Spinal cord (tissue), 10 donors: ENCODE measurements at places on chromosomes 11 and 22. TPM values are rescaled to one million over a fixed set of nuclear protein-coding genes. Genes with fewer than 3 reads are reported as not detected.

DNA sequence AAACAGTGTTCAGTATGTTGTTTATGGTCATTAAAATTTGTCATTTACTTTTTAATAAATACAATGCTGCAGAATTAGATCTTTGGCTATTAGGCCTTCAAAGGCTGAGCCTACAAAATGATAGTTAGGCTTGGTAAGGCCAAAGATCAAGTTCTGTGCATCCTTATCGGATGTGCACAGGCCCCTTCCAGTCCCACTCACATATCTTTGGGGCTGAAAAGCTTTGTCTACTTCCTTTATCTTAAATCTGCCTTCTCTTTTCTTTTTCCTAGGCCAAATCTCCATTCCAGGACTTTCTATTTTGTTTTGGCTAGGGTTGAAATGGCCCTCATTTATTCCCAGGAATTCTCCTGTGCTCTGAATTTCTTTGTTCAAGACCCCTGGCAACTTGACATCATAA is 3.4 kb upstream of the GLB1L2 start:
- DNase-seq = no peak

GRCh38 chr11:63574856-63575602 is 11.8 kb upstream of the PLAAT2 start:
- no peak for DNase-seq

DNA sequence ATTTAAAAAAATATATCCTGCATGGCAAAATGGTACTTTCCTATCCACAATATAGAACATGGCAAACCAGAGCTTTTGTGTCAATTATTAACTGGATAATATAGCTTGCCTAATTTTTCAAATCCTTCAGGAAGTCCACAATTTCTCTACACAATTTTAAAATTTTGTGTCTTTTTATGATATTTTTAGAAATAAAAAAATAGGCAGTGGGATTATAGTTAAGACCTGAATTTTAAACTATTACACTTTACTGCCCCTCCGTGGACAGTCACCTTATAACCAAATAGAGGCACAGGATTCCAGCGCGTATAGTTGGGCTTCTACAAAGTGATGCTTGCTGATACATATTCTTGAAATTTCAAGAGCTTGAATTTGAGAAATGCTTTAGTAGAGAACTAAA is 2.1 kb upstream of the DMC1 start:
- DNase-seq = peak; percentile 36

- no peak for DNase-seq
These were observed 1163.7 kb downstream of the FAM181B start for GRCh38 chr11:81569999-81570398.

Gene RAC2
- 4.8 TPM for total RNA-seq

GRCh38 chr22:46079861-46080821 is 70.2 kb upstream of the PPARA start:
- DNase-seq = no peak

Gene OR6X1
- not detected for total RNA-seq

DNA sequence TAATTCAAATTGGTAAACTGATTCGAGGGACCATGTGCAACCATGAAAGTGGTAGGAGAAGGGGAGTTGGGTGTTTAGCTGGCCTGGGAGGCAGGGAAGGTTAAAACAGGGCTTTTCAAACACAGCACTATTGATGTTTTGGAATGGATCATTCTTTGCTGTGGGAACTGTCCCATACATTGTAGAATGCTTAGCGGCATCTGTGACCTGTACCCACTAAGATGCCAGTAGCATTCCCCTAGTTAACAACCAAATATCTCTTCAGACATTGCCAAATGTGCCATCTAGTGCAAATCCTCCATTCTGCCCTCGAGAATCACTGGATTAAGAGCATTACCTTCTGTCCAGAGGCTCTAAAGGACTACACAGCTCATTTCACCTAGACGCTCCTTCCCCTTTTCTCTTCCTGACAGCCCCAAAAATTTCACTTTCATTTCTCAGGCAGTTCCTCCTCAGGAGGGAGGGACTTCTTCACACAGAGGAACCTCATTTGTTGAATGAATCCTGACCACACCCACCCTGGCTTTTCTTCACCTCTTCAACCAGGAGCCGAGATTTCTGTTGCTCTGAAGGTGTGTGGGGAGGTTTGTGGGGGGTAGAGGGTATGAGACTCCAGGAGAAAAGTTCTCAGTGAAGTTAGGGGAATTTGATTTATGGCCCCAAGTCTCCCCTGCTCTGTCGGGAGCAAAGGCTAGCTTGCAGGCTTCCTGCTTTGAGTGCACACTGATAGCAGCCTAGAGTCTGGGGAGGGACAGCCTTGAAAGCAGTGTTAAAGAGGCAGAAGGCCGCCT is at the start of gene TRIM34:
Gene TRIM34 (plus strand): TSS at position 513 of the 791 bp plus-strand sequence. CDS start 7,331 bp downstream, outside the sequence.
- DNase-seq = no peak

- no peak for DNase-seq
These were observed 4.6 kb downstream of the ADM start for GRCh38 chr11:10309163-10310093.

GRCh38 chr11:101296896-101297295 is 167.3 kb upstream of the PGR start:
- no peak for DNase-seq

Gene FAM180B
- total RNA-seq = 1.8 TPM

- DNase-seq = no peak
These were observed 30.5 kb upstream of the CYP2D6 start for GRCh38 chr22:42160830-42161696.

Gene MN1
- total RNA-seq = 24.6 TPM

DNA sequence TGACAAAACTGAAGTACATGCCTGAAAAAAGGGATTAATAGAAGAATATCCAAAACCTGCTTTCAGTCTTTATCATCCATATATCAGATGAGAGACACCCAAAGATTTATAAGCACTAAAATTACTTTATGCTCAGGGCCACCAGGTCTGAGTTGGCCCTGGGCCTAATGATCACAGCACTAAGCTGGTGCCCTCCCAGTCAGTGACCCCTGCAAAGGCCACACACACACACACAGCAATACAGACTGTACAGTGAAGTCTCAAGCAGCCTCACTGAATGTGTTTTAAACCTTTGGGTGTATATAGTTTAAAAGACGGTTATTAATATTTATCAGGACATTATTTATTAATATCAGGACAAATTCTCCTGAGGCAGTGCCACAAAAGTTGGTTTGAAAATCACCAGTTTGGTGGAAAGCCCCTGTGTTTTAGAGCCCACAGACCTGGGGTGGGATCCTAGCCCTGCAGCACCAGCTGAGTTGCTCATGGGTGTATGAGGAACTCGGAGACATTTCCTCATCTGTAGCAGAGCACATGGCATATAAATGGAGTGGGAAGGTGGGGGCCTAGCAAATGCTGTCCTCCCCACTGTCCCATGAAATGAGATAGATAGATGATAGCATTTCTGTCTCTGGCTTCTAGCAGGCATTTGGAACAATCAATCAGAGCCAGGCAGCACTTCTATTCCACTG is 48.4 kb upstream of the HORMAD2 start:
- no peak for DNase-seq

- no peak for DNase-seq
These were observed 23.1 kb upstream of the MICAL2 start for GRCh38 chr11:12087075-12088004.

DNA sequence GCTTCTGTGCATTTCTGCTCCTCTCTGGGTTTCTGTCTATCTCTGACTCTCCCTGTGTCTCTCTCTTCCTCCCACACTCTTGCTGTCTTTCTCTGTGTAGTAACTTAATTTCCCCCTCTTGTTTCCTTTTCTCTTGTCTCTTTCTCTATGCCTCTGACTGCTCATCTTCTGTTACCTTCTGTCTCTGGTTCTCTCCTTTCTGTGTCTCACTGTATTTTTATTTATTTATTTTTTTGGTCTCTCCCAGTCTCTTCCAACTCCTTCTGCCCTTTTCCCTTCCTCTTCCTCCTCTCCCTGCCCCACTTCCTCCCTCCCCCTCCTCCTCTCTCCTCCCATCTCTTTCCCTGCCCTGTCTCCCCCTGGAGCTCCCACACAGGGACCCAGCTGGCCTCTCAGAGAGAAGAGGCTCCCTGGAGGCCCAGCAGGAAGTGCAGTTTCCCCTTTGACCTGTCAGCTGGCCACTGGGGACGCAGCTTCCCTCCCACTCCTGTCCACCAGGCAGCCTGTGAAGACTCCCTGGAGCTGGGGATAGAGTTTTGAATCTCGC is 38.3 kb upstream of the MYH9 start:
- DNase-seq = no peak

Gene NDUFS8
- total RNA-seq = 203 TPM

DNA sequence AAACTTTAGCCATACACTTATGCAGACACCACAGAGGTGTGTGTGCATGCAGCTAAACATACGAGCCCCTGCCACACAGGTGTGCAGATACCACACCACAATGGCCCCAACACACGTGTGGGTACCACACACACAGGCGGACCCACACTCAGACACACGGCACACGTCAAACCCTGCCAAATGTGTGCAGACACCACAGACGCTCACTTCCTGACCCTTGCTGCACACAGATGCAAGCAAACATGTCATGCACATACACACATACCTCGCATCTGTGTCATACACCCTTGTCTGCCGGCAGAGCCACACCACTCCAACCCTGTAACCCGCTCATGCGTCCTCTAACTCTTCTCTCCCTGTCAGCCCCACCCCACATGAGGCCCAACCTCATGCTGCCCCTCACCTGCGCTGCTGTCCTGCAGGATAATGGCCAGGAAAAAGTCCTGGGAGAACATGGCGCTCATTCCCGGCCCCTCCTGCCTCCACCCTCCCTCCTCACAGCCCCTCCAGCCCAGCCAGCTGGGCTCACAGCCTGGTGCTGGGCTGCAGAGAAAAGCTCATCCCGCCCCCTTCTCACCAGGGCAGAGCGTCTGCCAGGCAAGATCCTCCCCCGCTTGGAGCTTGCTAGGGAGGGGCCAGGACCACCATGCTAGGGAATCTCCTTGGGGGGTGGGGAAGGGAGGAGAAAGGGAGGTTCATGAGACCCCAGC is 14.2 kb downstream of the SMPD1 start:
- DNase-seq = no peak

- DNase-seq = no peak
These were observed 17.4 kb downstream of the LMO2 start for GRCh38 chr11:33874433-33874832.

GRCh38 chr11:133823211-133823610 is 22.1 kb downstream of the SPATA19 start:
- no peak for DNase-seq

Gene APOL4
- total RNA-seq = 10.8 TPM

Gene MAPK12
- total RNA-seq = 20.8 TPM

GRCh38 chr22:32723643-32724042 is 77.9 kb upstream of the TIMP3 start:
- no peak for DNase-seq

Gene HEPHL1
- total RNA-seq = under 0.01 TPM

Gene TESMIN
- total RNA-seq = 1.5 TPM

DNA sequence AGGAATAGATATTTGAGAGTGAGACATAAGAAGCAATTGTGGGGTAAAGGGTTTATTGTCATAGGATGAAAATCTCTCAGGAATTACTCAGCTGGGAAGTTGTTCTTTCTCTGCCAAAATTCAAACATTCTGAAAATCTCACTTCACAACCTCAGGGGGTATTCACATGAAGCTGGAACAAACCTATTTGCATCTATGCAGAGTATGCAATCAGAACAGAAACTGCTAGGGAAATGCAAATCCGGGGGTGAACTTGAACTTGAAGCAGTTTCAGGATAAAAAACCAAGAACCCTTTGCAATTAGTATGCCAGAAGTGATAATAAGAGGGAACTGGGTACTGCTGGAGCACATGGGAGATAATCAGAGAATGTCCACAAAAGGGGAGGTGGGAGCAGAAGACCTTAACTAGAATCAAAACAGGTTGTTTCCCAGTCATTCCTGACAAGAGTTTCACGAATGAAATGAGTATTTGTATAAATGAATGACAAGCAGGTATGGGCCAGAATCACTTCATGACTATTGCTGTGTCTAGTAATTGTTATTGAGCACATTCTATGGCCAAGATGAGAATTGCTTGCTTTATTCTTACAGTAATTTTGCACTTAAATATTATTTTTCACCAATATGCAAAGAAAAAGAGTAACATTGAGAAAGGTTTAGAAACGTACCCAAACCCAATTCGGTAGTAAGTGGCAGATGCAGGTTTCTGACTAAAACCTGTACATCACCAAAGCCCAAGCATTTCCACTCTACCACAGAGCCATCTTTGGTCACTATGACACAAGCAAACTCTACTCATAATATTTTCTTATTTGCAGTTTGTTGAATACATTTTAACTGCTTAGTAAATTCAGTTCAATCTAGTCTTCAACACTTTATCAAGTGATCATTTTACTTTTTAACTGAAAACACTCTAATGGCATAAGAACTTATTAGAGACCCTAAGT is 61.8 kb upstream of the UBASH3B start:
- no peak for DNase-seq

DNA sequence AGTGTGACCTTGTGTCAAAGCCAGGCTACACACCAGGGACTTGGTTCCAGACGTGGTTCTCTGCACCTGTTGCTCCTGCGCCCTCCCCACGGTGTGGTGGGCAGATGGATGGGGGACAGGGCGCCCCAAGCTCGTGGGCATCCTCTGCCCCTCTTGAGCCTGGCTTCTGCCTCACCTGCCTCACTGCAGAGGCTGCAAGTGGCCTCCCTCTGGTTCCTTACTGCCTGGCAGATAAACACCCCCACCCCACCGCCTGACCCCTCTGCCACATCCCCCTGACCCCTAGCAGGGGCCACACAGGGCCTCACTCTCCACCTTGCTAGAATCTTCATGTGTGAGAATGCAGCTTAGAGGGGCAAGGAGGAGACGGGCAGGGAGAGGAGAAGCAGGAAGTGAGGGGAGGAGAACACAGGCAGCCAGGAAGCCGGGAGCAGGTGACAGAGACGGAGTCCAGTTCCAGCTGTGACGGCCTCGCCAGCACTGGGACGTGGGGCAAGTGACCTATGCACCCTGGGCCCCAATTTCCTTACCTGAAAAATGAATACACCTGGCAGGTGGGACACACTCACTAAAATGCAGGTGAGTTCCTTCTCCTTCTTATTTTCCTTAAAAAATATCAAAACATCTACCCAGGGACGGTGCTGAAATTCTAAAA is 178.3 kb downstream of the EFCAB6 start:
- DNase-seq = no peak

Gene TTC36
- 1.6 TPM for total RNA-seq

GRCh38 chr11:36292311-36292722 is 3.1 kb upstream of the COMMD9 start:
- DNase-seq = no peak

DNA sequence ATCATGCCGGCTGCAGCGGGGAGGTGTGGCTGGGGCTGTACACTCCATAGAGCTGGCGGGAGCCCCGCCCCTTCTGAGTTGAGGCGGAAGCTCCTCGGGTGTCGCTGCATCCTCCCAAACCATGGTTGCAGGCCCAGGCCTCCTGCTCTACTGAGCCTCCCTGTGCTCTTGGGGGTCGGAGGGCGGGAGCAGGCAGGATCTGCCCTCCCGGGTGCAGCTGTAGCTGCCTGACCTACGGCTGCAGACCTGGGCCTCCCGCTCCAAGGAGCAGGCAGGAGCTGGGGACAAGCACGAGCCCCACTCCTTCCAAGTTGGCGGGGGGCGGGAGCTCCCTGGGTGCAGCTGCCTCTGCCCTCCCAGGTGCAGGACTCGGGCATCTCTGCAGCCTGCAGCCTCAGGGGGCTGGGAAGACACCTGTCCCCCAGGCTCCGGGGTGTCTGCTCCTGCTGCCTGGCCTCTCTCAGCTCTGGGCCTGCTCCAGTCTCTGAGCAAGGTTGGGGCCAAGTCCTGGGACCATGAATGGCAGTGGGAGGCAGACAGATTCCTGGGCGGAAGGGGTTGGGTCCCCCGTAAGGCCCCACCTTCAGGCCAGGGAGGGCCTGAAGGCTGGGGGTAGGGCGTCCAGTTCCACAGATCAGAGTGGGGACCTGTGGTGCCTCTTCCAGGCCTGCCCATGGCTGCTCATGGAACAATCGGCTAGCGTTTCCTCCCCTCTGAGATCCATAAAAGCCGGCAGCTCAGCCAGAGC is 46.4 kb upstream of the SC5D start:
- DNase-seq = no peak

- peak; percentile 20 for DNase-seq
These were observed 624 bp upstream of the B4GALNT4 start for GRCh38 chr11:368414-369335.
